T47D (cell line): ENCODE measurements at places on chromosomes 1 and 21.

DNA sequence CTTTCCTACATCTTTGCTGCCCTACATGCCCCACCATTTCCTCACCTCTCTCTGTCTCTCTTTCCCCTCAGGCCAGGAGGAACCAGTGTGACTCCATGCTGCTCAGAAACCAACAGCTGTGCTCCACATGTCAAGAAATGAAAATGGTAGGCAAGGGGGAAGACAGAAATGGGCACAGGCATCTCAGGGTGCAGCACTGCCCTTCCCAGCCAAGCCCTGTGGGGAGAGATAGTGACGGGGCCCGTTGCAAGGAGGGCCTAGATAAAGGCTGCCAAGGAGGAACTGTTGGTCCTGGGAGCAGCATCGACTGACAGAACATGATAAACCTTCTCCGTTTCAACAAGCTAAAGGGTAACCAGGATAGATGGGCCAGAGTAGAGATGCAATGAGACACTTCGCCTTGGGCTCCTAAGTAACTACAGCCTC is 12.5 kb upstream of the PIGC start:
- DNase-seq: no peak

DNA sequence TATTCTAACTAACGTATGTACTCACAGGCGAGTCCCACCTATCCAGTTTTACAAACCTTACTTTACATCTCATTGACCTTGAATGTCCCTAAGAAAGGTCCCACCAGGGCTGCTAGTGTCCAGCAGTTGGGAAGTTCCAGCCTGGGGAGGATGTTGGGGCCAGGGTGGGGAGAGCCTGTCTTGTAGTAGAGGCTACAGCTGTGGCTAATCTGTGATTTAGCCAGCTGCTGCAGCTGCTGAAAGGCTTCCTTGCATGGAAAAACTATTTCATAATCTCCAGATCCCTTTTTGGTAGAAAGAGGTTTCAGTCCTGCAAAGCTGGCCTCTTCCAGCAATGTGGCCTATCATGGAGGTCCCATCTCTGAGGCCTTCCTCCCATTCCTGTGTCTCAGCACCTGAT is 23.1 kb downstream of the TNN start:
- no peak for DNase-seq

DNA sequence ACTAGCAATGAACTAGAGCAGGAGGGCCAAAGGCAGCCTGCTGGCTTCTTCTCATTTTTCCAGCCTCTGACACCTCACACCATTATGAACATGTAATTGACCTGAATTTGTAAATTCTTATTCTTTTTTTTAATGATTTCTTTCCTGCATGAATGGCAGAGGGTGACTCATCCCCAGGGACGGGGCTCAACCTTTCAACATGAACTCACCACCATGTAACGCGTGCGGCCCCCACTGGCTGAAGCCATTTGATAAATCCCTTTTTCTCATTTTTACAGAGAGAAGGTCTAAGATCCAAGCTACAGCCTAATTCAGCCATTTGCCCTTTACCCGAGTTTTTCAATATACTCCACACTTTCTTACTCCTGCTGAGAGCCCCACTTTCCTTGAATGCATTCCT is 9.3 kb upstream of the ETS2 start:
- DNase-seq: no peak

- DNase-seq: no peak
These were observed 59.0 kb upstream of the MACF1 start for GRCh38 chr1:39145331-39145965.

- peak; percentile 8 for DNase-seq
These were observed 1.7 kb downstream of the TRMT1L start for GRCh38 chr1:185154912-185155513.

- DNase-seq: no peak
These were observed 50.5 kb downstream of the MTF2 start for GRCh38 chr1:93129507-93130099.
